Smooth muscle cell of trachea (primary cell): ENCODE measurements at places on chromosomes 7 and 10. TPM values are rescaled to one million over a fixed set of nuclear protein-coding genes. Genes with fewer than 3 reads are reported as not detected.

Gene DKK1
- 26.8 and 71.0 TPM in 2 replicates for total RNA-seq

Gene SPDYE2
- not detected in 2 replicates for total RNA-seq

Gene PIP
- total RNA-seq: not detected in 2 replicates

Gene MCU
- total RNA-seq: 46.1 and 49.0 TPM in 2 replicates

Gene C10orf105
- total RNA-seq: under 0.01 TPM in 1 of 2 replicates, not detected in the other
